H7 (cell line): ENCODE measurements at places on chromosomes 6 and 20. TPM values are rescaled to one million over a fixed set of nuclear protein-coding genes. Genes with fewer than 3 reads are reported as not detected.

Gene FLRT3
- 1.7 and 3.2 TPM in 2 replicates for total RNA-seq

Gene FGD2
- 0.04 and 0.17 TPM in 2 replicates for total RNA-seq

Gene TSPYL1
- 46.8 and 51.0 TPM in 2 replicates for total RNA-seq

Gene ZNF831
- not detected in 2 replicates for total RNA-seq

Gene TNNC2
- total RNA-seq: 0.42 and 0.70 TPM in 2 replicates

Gene PRSS16
- total RNA-seq: 5.0 and 5.2 TPM in 2 replicates

Gene MAS1
- total RNA-seq: under 0.01 TPM in 1 of 2 replicates, not detected in the other

Gene HLA-DPB1
- total RNA-seq: 27.6 and 29.3 TPM in 2 replicates

Gene PXT1
- 0.03 TPM in 1 of 2 replicates, not detected in the other for total RNA-seq

Gene PRDM1
- total RNA-seq: 1.7 and 2.4 TPM in 2 replicates

Gene NKAPL
- total RNA-seq: not detected in 2 replicates

Gene GATA5
- total RNA-seq: 0.55 and 1.5 TPM in 2 replicates

Gene MUC22
- not detected in 2 replicates for total RNA-seq

Gene SAMD3
- total RNA-seq: 2.8 and 11.5 TPM in 2 replicates

Gene PRICKLE4
- total RNA-seq: not detected in 2 replicates

Gene HMGCLL1
- 0.41 and 1.7 TPM in 2 replicates for total RNA-seq

Gene FKBP1C
- total RNA-seq: 0.80 and 2.0 TPM in 2 replicates

Gene SLC17A3
- total RNA-seq: not detected in 2 replicates

Gene MEI4
- 0.30 and 0.38 TPM in 2 replicates for total RNA-seq

Gene TREM1
- not detected in 2 replicates for total RNA-seq

Gene WFDC5
- total RNA-seq: not detected in 2 replicates

Gene SIRPG
- not detected in 2 replicates for total RNA-seq

Gene NRSN2
- 31.6 and 48.5 TPM in 2 replicates for total RNA-seq

Gene EYA2
- total RNA-seq: 0.41 and 1.7 TPM in 2 replicates

Gene RAB44
- total RNA-seq: not detected in 2 replicates

Gene TCFL5
- total RNA-seq: 25.7 and 36.8 TPM in 2 replicates

Gene OPN5
- total RNA-seq: not detected in 2 replicates

Gene TFAP2D
- not detected in 2 replicates for total RNA-seq
